Stimulated activated CD4-positive, alpha-beta T cell treated with anti-CD3 and anti-CD28 coated beads, Interleukin-4, amount 100 ng/mL, for 1 hour (primary cell): ENCODE measurements at places on chromosomes 12 and 14.

- no peak for DNase-seq
Measured at GRCh38 chr12:46271863-46272262, 3.0 kb upstream of the SLC38A1 start.

DNA sequence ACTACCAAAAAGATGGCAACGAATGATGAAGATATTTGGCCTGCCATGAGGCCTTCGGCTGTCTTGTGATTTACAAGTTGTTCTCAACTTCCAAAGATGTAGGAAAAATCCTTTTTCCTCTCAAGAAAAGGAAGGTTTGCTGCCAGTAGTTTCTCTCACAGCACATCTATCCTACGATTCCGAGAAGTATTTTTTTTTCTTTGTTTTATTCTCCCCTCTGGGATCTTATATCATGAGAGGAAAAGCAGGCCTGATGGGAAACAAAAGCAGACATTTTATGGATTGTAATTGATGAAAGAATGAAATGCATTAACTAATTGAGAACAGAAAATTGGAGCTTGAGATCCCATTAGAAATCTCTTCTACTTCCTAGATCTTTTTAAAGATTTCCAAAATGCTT, 1197.9 kb upstream of the SEL1L start:
- no peak for DNase-seq

DNA sequence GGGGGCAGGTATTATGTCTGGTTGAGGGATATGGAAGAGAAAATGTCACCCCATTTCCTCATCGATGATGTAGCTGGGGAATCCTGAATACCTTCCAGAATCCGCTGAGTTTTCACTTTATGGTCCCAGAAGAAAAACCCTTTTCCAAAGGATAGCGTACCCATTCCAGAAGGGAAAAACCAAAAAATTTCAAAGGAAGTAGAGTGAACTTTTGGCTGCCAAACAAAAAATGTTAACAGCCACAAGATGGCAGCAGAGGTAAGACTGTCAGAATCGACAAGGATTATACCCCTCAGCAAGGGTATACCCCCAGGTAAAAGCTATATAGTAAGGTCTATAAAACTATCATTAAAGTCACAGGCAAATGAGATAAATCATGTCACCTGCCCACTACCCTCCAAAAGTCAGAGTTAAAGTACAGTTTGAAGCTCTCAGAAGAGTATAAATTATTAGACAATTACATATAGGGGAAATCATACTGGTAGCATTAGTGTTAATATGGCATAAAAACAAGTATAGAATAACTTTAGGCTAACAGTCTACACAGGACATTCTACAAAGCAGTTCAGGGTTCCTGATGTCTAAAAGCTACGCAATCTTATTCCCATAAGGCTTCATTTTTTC, 18.0 kb downstream of the ACIN1 start:
- no peak for DNase-seq

GRCh38 chr14:93299866-93300265, 33.0 kb downstream of the BTBD7 start:
- no peak for DNase-seq

DNA sequence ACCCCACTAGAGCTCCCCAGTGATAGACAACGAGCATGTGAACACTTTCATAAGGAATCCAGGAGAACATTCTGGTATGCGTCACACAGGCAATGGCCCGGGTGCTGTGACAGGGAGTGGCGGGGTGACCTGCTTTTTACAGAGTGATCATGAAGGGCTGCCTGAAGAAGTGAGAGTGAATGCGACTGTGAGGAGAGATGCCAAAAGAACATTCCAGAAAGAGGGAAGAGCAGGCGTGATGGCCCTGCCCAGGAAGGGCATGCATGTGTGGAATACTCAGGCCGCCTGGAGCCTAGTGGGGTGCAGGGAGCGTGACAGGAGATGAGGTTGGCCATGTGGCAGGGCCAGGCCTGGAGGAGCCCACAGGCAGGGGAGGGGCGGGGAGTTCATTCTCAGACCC, 53.8 kb downstream of the FZD10 start:
- DNase-seq = no peak

- no peak for DNase-seq
Measured at GRCh38 chr14:95409477-95410272, 90.0 kb upstream of the CLMN start.

DNA sequence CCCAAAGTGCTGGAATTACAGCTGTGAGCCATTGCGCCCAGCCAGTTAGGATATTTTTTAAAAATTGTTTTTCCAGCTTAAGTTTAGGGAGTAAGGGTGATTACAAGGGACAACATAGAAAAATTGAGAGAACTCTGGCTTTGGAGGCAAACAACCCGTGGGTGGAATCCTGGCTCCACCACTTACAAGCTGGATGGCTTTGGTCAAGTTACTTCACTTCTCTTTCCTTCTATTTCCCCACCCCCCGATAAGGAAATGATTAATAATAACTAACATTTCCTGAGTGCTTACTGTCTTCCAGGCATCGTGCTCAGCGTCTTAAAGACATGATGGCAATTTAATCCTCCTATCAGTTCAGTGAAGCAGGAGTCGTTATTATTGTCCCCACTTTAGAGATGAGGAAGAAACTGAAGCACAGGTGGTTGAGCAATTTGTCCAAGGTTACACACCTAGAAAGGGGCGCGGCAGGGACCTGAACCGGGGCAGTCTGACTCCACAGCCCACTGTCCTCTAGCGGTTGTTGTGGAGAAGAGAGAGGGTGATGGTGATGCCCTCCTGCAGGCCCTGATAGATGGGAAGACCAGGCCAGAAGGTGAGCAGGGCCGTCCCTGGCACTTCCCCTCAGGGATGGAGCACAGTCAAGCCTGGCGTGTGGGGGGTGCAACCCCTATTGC, 16.7 kb upstream of the FAIM2 start:
- DNase-seq = no peak

- no peak for DNase-seq
Measured at GRCh38 chr12:116263431-116263830, 14.1 kb downstream of the MED13L start.

DNA sequence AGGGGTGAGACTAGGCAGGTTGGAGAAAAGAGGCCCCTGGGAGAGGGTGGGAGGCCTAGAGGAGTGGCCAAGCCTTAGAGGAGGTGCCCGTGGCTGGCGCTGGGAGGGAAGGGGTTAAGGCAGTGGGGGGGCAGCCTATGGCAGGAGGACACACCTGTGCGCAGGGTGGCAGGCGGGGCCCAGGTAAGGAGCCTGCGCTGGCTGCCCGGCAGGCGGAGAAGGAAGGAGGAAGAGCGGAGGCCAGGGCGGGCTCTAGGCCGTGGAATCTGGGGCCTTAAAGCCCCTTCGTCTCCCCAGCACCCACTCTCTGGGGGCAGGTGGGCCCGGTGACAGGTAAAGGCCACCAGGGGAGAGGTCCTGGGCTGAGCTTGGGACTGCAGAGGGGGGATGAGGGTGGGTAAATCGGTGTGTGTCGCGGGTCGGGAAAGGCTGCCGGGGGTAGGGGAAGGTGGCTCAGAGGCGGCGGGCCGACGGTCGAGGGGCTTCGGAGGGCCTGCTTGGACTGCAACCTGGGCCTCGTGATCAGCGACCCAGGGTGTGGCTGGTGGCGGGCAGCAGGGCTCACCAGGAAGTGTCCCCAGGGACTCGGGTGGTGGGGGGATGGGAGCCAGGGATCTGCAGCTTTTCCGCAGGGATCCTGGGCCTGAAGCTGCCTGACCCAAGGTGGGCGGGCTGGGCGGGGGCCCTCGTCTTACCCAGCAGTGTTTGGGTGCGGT, 7.3 kb downstream of the PHB2 start:
- DNase-seq = no peak

- DNase-seq = no peak
Measured at GRCh38 chr14:96166461-96167223, 38.0 kb upstream of the BDKRB2 start.

DNA sequence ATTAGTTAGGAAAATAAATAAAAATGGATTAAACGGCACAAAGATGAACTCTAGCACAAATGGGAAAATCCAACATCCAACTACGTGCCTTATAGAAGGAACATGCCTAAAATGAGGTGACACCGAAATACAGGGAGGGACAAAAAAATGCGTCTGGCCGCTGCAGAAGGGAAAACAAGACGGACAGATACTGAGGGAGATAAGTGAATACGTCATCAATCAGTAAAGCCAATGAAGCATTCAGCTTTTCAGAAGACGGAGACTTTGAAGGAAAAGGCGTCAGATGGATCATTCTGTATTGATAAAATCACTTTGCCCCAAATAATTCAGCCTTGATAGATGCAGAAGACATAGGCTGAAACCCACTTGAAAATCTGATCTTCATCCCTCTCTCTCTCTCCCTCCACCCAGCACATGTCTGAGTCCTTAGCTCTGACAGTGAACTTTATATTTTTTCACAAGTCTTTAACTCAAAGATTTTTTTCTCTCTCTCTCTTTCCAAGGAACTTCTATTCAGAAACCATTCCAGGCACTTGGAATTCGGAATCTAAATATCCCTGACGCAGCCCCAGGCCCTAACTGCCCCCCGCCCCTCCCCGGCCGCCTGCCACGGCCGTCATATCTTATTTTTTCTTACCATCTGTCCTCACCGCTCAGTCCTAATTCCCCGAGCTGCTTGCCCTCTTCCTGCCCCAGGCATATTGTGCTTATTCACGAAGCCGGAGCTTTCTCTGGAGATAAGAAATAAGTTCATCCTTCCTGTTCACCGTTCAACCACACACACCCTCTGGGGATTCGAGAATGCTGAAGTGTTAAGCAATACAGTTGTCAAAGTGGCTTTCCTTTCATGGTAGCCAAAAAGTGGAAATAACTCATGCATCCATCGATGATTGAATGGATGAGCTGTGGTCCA, 35.5 kb upstream of the RFLNA start:
- DNase-seq = no peak

DNA sequence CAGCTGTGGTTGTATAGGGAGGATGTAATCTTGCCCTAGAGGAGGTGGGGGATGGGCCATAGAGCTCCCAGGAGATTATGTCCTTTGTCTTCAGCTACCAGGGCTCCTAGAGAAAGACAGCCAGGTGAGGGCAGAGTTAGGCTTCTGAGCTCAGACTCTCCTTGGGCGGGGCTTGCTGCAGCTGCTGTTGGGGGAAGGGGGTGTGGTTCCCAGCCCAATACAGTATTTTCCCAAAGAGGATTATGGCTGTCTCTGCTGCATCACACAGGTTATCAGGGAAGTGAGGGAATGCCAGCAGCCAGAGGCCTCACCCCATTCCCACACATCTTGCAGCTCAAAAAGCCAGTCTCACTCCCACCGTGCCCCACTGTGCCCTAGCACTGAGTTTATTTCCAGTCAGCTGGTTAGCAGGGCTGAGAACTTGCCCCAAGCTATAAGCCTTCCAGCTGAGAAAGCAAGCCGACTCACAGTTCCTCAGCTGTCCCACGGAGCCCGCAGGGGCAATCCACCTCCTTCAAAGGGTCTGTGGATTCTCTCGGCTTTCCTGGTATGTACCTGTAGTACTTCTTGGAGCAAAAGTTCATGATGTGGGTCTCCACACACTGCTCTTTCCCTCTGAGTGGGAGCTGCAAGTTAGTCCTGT, 217.3 kb upstream of the CPNE8 start:
- no peak for DNase-seq

DNA sequence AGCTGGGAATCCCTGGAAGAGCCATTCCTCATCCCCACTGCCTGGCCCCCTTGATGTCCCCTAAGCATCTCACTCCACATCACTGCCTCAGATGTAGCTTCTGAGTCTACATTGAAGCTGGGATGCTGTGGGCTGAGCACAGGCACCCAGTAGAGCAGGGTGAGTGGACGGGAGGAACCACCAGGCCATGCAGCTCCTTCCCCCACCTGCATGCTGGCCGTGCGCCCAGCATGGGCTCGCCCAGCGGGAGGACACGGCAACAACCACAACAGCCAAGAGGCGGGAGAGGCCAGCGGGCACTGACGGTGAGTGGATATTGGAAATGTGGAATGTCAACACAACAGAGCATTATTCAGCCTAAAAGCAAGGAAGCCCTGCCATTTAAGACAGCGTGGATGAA, 310.9 kb downstream of the ADGRD1 start:
- DNase-seq = no peak

GRCh38 chr14:103832046-103832445, 15.3 kb downstream of the PPP1R13B start:
- no peak for DNase-seq

DNA sequence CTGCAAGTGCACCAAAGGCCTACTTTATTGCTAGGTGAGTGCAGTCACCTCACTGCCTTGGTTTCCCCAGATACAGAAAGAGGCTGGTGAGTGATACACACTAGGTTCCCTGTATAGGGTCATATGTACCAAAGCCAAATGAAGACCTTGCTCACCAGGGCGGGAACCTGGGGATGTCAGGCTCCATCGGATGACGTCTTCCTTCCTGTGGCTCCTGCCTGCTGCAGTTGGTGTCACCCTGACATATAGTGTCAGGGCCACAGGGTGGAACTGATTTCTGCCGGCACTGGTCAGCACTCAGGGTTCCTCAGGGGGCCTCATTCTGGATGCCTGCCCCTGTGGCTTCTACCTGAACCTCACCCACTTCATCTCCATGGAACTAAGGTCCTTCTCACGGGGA, 43.1 kb downstream of the PLEKHG3 start:
- no peak for DNase-seq

- DNase-seq = no peak
Measured at GRCh38 chr14:75457648-75458165, 29.9 kb downstream of the JDP2 start.

DNA sequence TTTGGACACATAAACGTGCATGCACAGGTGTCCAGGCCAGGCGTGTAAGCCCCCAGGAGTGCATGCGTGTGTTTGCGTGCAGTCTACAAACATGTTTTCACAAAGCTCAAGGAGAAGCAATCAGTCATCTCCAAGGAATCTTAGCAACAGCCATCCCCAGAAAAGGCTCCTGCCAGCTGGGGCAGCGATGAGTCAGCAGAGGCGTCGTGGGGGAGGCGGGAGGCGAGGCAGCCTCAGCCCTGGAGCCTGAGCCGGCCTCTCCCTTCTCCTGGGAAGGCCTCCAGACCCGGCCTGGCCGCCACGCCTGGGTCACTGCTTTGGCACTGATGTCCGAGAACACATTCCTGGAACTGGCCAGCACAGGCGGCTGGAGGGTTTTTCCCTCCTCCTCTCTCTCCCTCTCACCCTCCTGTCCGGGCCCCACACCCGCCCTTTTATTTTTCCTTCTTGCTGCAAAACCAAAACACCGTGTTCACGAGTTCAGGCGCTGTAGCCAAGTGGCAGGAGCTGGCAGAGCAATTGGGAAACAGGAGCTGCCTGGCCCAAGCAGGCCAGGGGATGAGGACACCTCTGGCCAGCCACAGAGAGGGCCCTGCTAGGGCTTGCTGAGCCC, 92.7 kb downstream of the LRRC74A start:
- peak; percentile 16 for DNase-seq

GRCh38 chr14:30242744-30243143, 315.1 kb upstream of the PRKD1 start:
- no peak for DNase-seq
